GM10248 (cell line): ENCODE measurements at places on chromosomes 16 and 17.

GRCh38 chr16:1019231-1020090, 37.9 kb downstream of the SOX8 start:
- DNase-seq: no peak

DNA sequence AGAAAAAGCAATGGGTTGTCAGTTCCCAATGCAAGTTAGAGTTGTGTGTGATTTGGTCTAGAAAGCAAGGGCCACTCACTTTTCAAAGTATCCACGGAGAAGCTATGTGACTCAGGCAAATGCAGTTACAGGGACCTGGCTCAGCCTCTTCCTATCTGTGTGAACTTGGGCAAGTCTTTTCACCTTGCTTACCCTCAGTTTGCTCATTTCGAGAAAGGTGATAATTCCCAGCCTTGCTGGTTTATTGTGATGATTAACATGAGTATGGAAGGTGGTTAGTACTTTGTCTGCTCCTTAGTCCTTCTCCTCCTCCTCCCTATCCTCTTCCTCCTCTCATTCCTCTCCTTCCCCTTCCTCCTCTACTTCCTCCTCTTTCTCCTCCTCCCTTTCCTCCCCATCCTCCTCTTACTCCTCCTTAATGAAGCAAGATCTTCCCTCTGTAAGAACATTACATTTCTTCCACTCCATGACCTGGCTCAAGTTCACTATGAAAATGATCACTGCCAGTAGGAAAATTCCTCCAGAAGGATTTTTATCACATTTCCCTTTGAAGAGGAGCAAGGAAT, 204.0 kb downstream of the GRIN2A start:
- no peak for DNase-seq

DNA sequence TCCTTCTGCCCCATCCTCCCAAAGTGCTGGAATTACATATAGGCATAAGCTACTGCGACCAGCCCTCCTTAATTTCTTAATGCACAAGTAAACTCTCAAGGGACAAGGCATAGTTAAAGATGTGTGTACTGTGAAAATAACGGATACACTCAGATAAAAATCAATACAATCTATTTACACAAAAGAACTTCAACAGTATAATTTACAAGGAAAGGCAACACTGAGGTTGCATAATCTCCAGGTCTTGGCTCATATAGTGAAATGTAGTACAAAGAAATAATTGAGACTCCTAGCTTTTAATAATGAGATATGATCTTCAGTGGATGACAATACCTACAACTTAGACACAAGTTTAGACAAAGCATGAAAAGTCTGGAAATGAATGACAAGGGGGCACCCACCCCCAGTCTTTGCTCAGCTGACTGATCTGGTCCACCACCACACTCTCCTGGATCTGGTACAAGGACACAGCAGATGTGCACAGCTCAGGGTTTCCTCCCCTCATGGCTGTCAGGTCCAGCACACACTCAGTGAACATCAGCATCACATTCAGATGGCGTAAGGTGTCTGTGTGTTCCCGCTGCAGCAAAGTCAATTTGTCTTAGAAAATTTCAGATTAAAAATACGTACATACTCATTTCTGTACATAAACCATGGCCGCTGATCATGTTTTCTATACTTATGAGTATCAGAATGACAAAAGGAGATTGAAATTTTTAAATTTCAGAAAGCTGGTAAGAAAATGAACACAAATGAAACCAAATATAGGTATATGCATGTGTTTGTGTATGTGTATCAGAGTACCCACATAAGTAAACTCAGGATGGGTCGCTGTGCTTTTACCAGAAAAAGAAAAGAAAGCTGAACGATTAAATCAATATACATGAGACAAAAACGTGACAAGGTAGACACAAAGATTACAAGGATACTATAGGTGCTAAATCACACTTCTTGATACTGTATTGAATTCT, 33.7 kb upstream of the ALDH3A1 start:
- DNase-seq: no peak

- DNase-seq: no peak
Observed at GRCh38 chr16:78458588-78458987, 359.1 kb downstream of the WWOX start.

DNA sequence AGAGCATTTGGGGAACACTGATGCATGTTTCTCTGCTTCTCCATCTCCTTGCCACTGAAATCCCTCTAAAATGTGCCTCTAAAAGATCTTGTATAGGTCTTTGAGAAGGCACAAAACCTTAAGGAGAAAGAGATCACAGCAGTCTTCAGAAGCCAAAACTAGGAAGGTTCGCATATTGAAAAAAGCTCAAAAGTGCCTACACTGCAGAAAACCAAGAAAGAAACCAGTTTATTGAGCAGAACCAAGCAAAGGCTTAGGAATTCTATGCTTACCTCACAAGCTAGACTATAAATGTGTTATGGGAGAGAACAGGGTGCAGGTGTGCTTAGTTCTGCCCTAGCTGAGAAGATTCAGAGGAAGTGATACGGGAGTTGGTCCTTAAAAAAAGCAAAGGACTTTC, 16.6 kb downstream of the DGKE start:
- DNase-seq: no peak

DNA sequence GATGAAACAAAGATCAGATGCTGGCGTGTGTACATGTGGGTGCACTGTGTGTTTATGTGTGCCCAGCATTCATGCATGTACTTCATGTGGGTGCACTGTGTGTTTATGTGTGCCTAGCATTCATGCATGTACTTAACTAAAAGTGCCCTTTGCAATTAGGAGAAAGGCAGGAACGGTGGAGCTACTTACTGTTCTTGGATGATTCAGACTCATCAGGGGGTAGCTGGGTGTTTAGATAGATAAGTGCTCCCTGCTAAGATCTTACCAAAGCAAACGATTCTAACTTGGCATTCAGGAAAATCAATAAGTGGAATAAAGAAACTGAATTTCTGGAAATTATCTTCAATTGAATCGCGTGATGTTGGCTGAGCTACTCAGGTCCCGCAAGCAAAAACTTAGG, 8.6 kb upstream of the MYH2 start:
- DNase-seq: no peak

DNA sequence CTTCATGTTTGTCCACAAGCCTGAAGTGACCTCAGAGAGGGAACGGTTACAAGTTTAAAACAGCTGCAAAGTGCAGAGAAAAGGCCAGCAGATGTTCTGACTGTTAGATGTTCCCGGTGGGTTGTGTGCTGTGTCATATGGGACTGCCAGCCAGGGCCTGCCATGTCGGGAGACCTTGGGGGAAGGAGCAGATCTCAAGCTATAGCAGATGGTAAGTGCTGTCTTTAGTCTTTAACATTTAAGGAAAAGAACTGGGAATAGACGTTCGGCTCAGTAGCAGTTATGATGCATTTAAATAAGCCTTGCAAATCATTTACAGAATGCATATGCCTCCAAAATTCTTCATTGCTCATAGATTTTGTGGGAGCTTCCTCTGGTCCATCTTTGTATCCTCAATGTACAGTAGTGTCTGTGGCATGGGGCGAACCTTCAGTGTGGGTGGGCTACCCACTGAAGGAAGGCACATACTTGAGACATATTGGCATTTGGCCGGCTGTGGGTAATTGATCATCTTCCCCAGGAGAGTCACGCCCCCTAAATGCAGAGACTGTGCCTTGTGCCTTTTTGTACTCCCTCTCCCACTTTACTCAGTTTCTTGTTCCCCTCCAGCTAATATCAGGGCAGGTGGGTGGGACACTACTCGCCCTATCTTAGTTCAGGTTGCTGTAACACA, 131.9 kb downstream of the NPIPB5 start:
- no peak for DNase-seq

GRCh38 chr17:61412860-61413660, 13.4 kb downstream of the TBX2 start:
- no peak for DNase-seq

- peak; percentile 67 for DNase-seq
Observed at GRCh38 chr17:40317345-40317873, 8.4 kb downstream of the RARA start.

GRCh38 chr16:66326991-66327513, 39.4 kb upstream of the CDH5 start:
- no peak for DNase-seq

GRCh38 chr17:17385491-17385890, 82.3 kb downstream of the NT5M start:
- no peak for DNase-seq

GRCh38 chr17:60388742-60389141, 3.2 kb downstream of the USP32 start:
- no peak for DNase-seq

GRCh38 chr16:11689031-11689840, 21.0 kb downstream of the SNN start:
- peak; percentile 70 for DNase-seq

- DNase-seq: no peak
Observed at GRCh38 chr17:81003711-81004475, 12.3 kb downstream of the CHMP6 start.

- DNase-seq: no peak
Observed at GRCh38 chr16:89785523-89786155, 30.8 kb downstream of the FANCA start.

GRCh38 chr16:61934601-61935000, 101.6 kb downstream of the CDH8 start:
- no peak for DNase-seq

DNA sequence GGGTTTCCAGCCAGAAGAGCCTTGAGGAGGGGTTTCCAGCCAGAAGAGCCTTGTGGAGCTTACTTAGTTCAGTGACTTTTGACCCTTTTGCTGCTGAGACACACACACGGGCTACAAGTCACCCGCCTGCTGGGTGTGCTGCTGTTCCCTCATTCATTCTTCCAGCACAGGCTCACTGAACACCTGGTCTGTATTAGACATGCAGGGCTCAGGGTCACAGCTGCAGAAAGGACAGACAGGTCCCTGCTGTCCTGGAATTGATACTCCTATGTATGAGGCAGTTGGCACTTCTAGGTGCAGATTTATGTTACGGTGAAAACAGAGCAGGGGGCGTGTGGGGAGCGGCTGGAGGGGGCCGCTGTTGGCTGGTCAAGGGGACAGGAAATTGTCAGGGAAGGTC, 6.8 kb downstream of the CACNG4 start:
- DNase-seq: no peak

DNA sequence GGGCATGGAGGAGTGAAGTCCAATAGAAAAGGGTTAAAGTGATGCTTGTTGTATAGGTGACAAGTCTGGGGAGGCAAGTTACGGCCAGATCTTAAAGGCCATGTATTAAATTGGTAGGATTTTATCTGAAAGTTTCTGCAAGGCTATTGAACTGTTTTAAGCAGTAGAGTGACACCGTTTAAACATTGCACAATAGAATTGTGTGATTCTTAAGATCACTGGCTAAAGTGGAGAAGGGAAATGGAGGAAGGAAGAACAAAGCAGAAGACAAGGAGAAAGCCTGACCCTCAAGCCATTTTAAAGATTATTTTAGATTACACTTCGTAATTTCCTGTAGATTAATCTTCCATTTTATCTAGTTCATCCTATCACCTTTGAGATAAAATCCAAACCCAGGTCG, 5.6 kb upstream of the MPHOSPH6 start:
- DNase-seq: no peak

GRCh38 chr17:68897557-68897956, 57.6 kb downstream of the ABCA8 start:
- no peak for DNase-seq

- no peak for DNase-seq
Observed at GRCh38 chr17:11707586-11707985, 109.3 kb downstream of the DNAH9 start.

GRCh38 chr17:14582996-14583395, 282.1 kb downstream of the HS3ST3B1 start:
- DNase-seq: no peak

GRCh38 chr16:88449267-88449561, 3.9 kb upstream of the ZFPM1 start:
- DNase-seq: no peak

DNA sequence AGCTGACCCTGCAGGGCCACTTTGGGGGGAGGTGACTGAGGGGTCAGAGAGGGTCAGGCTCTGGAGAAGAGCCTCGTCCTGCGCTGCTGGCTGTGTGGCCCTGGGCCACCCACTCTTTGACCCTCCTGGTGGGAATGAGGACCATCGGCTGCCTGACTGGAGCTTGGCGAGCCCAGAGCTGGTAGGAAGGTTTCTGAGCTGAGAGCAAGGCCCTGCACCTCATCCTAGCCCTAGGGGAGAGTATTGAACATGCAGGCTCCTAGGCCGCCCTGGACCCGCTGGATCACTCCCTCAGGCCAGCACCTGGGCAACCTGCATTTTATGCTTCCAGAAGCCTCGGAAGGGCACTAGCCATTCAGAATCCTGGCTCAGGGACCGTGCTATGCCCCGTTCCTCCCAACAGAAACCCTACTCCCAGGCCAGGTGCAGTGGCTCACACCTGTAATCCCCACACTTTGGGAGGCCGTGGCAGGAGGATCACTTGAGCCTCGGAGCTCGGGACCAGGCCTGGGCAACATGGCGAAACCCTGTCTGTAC, 14.5 kb downstream of the MAP2K3 start:
- DNase-seq: no peak

DNA sequence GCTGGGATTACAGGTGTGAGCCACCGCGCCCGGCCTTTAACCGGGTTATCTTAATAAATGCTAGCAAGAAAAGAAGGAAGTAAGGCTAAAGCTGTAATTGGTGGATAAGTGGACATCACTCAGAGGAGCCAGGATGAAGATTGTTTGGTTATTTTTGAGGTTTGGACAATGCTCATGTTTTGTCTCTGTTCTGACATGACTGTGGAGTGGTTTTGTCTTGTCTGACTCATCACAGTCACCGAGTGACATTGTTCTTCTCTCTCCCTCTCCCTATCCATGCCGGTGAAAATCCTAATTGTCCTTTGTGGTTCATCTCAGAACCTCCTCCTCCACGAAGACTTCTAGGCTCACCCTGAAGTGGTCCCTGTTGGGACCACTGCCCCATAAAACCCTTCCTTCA, 23.5 kb upstream of the GRIN2A start:
- DNase-seq: no peak

DNA sequence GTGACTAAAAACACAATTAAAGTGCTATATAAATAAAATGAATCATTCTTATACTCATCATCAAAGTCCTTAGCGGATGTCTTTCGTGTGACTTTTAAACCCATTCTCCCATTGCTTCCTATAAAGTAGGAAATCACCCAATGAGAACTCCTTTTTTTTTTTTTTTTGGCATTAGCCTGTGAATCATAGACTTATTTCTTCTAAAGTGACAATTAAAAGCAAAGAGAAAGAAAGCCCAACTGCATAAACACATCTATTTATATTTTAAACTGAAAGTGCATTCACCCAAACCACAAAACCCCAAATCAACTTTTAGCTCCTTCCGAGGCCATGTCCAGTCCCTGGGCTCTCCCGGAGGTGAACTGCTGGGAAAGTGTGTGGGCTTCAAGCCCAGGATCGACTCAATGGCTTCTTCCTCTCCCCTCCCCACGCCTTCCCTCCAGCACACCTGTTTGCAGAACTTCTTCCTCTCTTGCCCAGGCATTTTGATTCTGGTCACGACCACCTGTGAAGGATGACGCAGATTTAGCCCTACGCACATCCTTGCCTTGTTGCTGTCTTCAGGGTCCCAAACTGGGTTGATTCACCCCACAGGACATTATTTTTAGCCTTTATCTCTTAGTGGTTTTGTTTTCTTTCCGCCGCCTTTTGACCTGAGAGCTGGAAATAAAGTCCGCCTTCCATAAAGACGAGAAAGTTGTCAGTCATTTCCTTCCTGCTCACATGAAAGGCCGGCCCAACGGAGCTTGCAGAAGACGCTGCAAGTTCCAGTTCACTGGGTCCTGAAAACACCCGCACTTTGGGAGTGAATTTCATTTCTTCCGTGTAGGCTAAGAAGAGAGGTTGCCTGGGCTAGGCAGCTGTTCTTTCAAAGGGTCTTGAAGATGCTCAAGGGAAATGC, 166.8 kb downstream of the MAP2K6 start:
- peak; percentile 26 for DNase-seq

GRCh38 chr17:74480290-74480689, 13.9 kb downstream of the CD300A start:
- peak; percentile 7 for DNase-seq
